Thoracic aorta (tissue), 2 donors: ENCODE measurements at places on chromosomes 16 and 17.
A peak's percentile ranks its signal among the peaks of the same experiment; 100 is the strongest.

- DNase-seq = no peak
Measured at GRCh38 chr16:8781797-8782196, 15.6 kb downstream of the TMEM186 start.

DNA sequence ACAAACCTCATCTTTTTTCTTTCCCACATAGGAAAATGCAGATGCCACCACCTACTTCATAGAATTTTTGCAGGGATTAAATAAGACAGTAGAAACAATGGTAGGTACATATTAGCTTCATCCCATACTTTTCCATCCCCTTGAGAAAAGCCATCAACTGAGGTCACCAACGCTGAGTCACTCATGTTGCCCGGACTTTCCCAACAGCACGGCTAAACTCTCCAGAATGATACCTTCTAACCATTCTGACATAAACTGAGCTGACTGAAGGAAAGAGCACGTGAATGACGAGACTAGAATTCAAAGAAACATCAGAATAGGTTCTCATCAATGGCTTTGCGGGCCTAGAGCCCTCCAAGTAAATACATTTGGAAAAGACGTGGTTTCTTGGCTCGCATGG, 146.0 kb upstream of the RCVRN start:
- no peak for DNase-seq

GRCh38 chr16:54930005-54930868, at the start of gene IRX5:
Gene IRX5 (plus strand): TSS chr16:54930865. CDS start chr16:54931199, 334 bp downstream.
- peak; percentile 71 for DNase-seq

- DNase-seq = no peak
Measured at GRCh38 chr16:1942047-1942809, 771 bp downstream of the MSRB1 start.

GRCh38 chr17:43901861-43902589, 5.3 kb downstream of the MPP2 start:
- DNase-seq = no peak
